Stromal cell of bone marrow (primary cell): ENCODE measurements at places on chromosomes 1 and 21.

- DNase-seq: no peak
Measured at GRCh38 chr1:36664571-36665287, 182.0 kb upstream of the CSF3R start.

GRCh38 chr1:62722796-62723195 lies 34.6 kb upstream of the DOCK7 start:
- DNase-seq: no peak

DNA sequence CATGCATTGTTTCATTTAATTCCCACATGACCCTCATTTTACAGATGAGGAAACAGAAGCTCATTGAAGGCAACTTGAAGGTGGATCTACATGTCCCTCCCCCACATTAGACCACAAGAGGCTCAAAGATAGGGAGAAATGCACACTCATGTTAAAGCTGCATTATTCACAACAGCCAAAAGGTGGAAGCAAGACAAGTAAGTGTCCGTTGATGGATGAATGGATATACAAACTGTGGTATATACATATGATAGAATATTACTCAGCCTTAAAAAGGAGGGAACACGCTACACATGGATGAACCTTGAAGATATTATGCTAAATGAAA lies 149.7 kb upstream of the JUN start:
- no peak for DNase-seq

DNA sequence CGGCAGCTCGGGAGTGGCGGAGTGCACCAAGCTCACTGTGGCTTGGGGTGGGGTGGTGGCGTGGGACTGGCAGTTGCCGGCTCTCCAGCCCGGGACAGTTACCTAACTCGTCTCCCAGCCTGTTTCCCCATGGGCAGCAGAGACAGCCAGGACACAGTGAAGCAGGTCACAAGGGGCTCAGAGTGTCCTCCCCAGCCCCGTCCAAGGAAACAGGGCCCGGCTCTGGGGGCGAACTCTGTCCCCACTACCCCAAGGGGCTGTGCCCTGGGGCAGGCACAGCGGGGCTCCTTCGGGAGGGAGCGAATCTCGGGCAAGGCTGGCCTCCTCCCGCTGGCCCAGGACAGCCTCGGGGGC lies 759 bp downstream of the GPR157 start:
- DNase-seq: no peak

DNA sequence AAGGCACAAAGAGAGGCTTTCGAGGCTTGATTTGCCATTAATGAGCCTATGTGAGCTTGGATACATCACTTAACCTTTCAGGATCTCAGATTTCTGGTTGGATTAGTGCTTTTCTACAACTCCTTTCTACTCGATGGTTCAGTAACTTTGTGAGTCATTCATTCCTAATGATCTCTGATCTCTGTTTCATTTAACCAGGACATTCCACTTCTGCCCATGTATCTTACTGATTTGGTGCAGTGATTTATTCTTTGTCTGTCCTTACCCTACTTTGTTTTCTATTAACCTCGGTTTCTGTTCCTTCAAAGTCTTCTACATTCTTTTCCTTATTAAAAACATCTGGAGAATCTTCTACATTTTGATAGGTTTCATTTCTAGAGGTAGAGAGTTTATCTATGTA lies 94.6 kb upstream of the ZBTB18 start:
- DNase-seq: no peak
